Cortex of kidney (tissue), 1 donor: ENCODE measurements at places on chromosomes 11 and 22.

GRCh38 chr11:69909561-69910518, 90.6 kb upstream of the FGF3 start:
- no peak for DNase-seq

- no peak for DNase-seq
Observed at GRCh38 chr11:77512092-77512491, 38.2 kb upstream of the PAK1 start.

DNA sequence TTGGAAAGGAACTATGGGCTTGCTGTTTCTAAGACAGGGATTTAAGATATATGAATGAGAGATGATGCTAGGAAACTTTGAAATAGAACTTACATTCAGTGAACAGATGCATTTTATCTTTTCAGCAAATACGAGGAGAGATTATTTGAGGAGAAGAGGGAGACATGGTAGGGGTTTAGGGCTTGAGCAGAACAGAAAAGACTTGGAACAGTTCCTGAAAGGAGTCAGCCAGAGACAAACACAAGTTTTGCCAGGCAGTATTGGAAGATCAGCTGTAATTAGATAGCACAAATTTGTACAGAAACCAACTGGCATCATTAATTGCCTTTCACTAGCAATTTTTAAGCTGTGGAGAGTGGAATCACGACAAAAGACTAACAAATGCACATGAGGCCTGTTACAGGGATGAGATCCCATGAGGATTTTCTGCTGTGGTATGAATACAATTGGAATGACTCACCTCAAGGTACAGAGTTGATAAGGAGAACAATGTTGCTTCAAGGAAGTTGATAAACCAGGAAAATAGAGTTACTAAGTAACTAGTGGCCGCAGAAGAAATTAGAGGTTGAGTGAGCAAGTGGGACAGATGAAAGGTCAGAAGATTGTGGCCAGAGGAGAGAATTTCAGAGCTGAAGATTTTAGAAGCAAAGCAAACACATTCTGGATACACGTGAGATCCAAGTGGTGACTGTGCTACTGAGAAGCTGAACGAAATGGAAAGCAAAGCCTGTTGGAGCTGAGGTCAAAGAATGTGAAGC, 67.9 kb downstream of the CYB5R2 start:
- no peak for DNase-seq

DNA sequence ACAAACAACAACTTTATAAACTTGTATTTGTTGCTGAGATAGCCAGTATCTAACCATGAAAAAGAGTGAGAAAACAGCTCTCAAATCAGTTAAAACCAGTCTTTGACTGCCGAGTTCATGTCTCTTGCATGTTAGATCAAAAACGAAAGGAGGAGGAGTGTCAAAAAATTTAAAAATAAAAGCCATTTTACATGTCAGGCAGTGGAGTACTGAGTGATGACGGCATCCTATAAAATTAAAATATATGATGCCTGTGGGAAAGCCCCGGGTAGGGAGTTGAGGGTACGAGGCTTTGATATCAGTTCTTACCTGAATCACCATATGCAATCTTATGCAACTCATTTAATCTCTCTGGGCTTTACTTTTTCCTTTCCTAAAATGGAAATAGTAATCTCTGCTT, 117.3 kb downstream of the ETS1 start:
- no peak for DNase-seq

GRCh38 chr22:42066937-42067336, 3.7 kb downstream of the NAGA start:
- DNase-seq = no peak
